ENCODE measurements at places on chromosomes 1 and 21.

DNA sequence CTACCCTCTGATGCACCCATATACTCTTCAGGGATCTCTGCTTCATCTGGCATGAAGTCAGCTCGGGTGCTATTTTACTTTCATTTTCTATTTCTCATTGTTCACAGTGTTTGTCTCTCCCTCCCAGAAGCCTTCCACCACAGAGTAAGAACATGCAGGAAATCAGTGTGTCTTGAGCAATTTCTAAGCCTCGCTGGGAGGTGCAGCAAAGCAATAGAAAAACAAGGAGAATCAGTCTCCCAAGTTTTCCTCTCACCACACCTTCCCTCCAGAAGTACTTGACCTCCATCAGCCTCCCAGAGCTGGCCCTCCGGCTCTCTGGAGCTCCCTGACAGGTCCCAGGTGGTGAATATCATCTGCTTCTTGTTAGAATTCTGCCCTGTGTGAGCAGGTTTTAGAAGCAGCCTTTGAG is 594.7 kb upstream of the CAMK1G start:
- no peak for DNase-seq

DNA sequence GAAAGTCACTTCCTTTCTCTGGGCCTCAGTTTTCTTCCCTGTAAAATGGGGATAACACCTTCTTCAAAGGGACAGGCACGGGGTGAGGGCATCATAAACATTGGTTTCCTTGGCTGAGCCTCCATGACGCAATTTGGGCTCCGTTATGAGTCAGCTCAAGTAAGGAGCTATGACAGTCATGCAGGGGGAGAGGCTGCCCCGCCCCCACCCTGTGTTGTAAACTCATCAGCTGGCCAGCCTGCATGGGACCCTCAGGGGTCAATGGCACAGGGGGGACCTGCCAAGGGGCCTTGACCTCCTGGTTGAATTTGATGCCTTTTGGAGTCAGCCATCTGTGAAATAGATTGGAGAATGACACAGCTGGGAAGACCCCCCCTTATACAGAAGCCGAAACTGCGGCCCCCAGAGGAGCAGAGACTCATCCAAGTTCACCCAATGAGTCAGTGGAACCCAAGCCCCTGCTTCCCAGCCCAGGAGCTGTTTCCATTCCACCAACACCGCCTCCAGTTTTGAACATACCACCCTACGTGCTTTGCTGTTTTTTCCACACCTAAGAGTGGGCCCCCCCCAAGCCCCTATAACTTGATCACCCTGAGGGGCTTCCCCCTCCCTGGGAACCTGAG is 36.8 kb upstream of the RUNX3 start:
- no peak for DNase-seq

DNA sequence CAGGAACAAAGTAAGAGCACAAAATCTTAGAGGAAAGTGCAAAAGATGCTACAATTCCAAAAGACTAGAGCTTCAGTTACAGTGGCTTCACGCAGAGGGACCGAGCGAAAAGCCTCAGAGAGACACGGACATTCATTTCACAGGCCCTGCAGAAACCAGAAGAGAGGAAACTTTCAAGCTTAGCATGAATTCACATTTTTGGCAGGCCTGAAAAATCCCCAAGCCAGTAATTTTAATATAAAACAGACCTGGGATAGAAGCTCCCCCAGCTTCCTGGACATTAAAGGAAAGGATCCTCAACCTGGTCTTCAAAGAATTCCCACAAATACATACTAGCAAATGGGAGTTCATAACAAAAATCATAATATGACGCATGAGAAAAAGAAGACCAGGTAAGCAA is 66.2 kb downstream of the HSF2BP start:
- DNase-seq, result no peak

DNA sequence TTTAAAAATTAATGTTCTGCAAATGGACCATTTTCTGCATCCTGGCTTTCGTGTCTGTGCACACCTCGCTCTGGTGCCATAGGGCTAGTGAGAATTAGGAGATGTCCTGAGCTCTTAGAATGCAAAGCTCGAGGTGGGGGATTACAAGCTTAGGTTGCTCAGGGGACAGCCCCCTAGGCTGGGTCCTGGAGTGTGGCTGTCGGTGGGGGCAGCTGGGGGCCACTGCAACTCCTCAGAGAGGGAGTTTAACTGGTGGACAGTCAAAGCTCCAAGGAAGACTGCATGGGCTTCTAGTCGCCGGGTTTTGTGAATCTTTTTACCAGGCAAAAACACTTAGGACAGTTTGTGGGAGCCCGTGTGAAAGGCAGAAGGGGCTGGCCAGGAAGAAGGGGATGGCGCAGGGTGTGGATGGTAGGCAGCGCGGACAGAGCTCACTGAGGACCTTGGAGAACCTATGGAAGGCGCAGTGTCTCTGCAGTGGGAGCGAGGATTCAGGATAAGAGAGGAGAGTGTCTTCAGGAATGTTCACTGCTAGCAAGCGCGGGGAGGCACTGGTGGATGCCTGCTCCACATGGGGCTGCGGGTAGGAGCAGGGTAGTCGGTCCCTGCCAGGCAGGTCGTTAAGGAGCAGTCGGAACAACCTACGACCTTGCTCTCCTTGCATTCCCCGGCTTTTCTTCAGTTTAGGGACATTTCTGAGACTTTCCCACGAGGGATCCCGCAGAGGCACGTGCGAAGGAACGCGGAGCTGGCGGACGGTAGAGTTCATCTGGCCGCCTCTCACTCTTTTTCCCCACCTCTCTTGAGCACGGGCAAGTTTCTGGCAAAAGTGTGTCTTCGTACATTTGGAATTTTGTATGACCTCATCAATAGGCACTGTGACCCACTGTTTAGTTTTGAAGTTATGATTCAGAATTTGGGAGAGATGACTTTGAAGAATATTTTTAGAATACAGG is 12.9 kb upstream of the KCNE1 start:
- no peak for DNase-seq

Data from activated CD4-positive, alpha-beta T cell treated with anti-CD3 and anti-CD28 coated beads for 1 hour (primary cell).